Hematopoietic multipotent progenitor cell treated with erythropoietin and hydrocortisone succinate and interleukin-3 and kit ligand, for 17 days (in vitro differentiated cells): ENCODE measurements at places on chromosomes 4 and X.

DNA sequence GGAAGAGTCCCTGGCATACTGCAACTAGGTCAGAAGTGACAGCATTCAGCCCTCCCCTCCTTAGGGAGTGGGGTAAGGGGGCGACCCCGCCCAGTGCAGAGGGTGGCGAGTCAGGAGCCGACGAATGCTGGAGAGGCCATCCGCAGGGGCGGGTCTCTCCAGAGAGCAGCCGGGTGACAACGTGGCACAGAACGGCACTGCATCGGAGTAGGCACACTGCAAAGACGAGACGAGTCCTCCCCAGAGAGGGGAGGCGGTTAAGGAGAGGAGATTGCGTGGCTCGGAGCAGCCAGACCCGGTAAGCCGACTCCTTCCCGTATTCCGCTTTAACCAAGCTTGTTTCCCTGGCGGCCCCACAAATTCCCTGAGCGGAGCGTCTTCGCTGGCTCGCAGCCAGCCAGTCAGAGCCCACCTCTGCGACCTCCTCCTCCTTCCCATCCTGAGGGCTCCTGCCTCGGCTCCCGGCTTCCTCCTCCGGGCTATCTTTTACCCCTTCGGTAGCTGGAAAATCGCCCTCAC, 54.9 kb downstream of the LINC00632 start:
- DNase-seq: no peak

DNA sequence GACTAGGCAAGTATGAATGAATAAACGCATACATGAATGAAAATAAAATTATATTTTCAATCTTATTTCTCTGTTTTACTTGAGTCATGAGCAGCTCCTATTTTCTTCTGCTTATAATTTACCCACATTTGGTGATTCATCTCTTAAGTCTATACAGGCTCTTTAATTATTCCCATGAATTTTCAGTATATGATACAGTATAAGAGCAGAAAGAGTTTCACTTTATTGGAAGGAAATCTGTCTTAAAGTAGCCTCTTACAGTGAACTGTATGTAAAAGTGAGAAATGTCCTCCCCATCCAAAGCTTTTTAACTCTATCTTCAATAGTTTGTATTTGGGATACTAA, 50.8 kb downstream of the TMEM165 start:
- no peak for DNase-seq

- no peak for DNase-seq
These were observed 223.1 kb upstream of the TAPT1 start for GRCh38 chr4:16449406-16449805.

- DNase-seq: no peak
These were observed 101.2 kb upstream of the CXCL13 start for GRCh38 chr4:77504407-77504806.

DNA sequence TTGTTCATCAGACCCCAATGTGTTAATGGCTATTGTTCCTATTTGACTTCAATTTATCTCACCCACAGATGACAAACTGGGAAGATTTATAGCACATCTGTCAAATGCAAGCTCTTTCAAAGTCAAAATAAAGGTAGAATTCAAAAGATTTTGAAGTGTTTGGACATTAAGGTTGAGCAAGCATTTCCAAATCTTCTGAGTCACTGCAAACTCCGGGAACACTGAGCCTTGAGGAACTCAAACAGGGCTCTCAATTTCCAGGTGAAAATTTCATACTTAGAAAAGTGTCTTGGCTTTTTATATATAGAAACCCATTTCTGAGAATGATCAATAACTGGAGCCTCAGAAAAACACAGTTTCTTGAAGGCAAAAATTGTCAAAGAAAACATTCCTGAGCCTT, 199.5 kb upstream of the IGFBP7 start:
- DNase-seq: no peak

GRCh38 chr4:762211-763190, 56.9 kb downstream of the PCGF3 start:
- DNase-seq: no peak

GRCh38 chr4:175874306-175874705, 62.2 kb upstream of the GPM6A start:
- DNase-seq: no peak

DNA sequence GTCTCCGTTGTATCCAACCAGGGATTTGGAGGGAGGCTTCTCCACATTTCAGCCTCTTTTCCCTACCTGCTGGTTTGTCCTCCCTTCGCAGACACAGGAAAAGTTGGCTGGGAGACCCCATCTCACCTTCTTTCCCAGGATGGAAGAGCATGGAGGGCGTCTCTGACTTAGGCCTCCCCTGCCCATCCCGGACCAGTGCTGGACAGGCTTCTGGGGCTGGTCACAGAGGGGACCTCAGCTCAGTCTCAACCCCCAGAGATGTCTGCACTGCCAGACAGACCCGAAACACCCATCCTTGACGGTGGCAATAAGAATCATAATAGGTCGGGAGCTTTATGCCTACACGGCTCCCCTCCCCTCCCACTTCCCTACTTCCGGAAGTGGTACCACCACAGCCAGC, 1.6 kb downstream of the WFS1 start:
- no peak for DNase-seq

DNA sequence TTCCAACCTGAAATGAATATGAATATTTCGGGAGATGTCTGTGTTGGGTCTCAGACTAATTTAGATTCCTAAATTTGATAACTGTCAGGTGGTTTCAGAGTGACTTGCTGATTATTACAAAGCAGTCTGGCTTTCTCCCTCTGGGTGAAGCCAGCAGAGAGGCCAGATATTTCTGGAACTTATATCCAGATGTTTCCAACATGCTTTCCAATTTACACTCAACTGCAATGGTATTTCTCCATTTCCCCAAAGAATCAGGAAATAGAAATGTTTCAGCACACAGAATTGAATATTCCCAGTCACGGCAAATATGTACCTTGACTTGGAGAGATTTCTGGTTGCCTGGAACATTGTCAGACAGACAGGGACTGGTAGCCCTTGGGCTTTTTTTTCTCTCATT, 48.5 kb upstream of the EGFL6 start:
- DNase-seq: no peak

- DNase-seq: no peak
These were observed 601 bp downstream of the INPP4B start for GRCh38 chr4:142845293-142846107.
